Stimulated activated CD8-positive, alpha-beta memory T cell treated with anti-CD3 and anti-CD28 coated beads, Interleukin-15, amount 100 ng/mL, for 4 hours (primary cell): ENCODE measurements at places on chromosomes 5 and 9.

DNA sequence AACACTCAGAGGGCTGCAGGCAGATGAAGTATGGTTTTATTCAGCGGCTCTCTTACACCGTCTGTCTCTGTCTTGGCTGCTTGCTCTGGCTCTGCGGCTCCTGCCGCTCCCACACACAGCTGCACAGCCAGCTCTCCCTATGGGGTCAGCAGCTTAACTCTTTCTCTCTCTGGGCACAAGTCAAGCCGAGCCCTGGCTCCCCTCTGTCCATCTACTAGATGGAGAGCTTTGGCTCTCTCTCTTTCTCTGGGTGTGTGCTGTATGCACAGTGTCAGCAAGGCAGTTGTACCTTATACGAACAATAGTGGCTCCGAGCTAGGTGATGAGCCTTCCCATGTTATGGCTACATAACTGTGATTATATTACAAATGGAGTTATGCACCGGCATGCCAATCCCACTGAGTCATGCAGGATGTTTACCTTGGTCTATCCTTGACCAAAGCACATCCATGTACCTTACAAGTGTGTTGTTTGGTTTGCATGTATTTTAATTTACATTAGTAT lies 19.3 kb upstream of the PPP2CA start:
- no peak for DNase-seq

- DNase-seq = no peak
Observed at GRCh38 chr5:92518318-92518904, 1062.6 kb downstream of the NR2F1-AS1 start.

DNA sequence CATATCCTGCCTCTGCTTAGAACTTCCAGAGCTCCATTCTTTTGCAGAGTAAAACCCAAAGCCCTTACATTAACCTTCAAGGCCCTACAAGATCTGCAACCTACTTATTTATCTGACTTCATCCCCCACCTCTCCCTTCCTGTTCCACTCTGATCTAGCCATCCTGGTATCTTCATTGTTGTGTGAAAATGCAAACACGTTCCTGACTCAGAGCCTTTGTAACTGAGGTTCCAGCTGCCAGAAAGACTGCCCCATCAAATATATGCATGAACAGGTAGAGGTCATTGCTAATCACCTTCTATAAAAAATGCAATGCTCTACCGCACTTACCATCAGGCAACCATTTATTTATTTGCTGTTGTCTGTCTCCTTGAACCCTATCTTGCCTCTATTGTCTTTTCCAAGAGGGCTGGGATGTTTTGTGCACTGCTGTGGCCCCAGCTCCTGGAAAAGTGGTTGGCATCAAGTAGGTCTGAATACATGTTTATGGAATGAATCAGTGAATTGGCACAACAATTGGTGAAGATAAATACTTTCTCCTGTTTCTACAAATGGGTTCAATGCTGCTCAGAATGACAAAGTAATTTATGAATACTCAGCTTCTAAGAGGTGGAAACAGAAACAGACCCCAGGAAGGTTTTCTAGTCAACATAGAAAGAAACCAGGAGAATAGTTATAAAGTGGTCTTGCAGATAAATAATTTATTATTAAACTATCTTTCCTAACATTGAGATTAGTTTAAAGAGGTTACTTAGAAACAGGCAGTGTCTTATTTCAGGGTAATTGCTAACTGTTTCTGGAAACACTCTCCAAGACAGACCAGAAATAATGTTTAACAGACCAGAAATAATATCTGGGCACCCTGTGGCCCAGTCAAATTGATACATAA lies 230.6 kb upstream of the CD180 start:
- DNase-seq = no peak

- no peak for DNase-seq
Observed at GRCh38 chr5:127170918-127171600, 97.8 kb upstream of the C5orf63 start.

DNA sequence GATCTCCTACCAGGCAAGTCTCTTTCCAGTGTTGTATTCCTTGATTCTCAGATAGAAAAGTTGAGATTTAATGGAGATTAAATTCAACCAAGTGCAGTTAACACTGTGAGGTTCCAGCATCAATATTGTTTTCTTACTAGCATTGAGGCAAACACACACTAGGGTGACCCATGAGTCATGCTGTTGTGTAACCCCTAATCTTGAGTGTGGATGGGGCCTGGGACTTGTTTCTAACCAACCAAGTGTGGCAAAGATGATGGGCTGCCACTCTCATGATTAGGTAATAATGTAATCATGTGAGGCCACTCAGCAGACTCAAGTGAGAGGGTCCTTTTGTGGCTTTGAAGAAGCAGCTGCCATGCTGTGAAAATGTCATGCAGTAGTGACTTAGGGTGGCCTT lies 394.2 kb downstream of the IRX2 start:
- DNase-seq = no peak

DNA sequence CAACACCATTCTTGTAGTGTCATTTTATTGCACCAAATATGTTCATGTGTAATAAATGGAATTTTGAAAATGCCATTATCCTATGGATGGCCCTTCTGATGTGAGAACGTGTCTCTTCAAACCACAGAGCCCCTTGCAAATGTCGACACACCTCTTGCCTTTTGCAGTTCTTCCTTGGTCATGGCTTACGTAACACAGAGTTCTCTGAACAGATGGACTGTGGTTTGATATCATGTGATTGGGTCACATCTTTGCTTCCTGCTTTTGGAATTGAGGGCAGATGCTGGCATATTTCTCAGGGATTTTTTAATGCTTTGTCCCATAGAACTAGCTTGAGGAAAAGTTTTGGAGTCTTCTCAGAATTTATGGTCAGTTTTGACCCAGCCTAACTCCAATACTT lies 4.6 kb downstream of the TGFBR1 start:
- no peak for DNase-seq

- no peak for DNase-seq
Observed at GRCh38 chr5:170571875-170572852, 68.3 kb downstream of the KCNIP1 start.

- DNase-seq = no peak
Observed at GRCh38 chr9:126430124-126430523, 103.5 kb downstream of the MVB12B start.

GRCh38 chr9:136826703-136827582 lies 15.3 kb upstream of the AJM1 start:
- no peak for DNase-seq

DNA sequence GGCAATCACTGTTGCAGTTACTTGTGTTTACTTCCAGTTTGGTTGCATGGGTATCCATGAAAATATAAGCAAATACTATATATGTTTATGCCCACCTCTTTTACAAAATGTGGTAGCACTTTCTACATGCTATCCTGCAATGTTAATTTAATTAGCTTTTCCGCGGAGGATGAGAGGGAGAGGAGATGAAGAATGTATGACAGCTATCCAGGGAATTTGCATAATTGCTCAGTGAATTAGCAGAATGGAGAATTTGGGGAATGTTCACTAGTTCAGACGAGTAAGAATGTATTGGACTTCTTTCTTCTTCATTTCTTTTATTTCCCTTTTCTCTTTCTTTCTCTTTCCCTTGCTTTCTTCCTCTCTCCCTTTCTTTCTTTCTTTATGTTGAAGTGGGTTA lies 140.7 kb upstream of the SLC28A3 start:
- DNase-seq = no peak

DNA sequence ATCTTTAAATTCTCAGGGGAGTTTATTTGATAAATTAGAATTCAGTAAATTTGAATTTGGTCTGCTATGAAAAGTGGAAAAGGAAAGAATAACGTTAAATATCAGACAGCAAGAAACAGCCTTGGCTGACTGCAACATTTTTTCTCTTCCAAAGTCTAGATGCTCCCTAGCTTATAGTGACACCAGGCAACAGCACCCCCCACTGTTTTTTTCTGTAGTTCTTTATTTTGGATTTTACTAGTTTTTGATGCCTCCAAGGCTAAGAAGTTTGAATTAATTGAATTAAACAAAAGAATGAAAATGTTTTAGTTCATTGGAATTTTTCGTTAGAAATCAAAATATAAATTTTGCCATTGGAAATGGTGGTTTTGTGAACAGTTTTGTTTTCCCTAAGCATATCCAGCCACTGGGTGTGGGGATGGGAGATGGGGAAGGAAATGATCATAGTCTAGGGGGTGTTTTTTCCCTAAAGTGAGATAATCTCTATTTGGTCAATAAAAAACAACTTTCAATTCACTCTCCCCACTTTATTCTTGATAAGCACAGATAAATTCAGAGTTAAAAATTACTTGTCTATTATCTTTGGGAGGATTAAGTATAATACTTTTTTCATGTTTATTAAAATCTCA lies 199.3 kb upstream of the CD180 start:
- no peak for DNase-seq

DNA sequence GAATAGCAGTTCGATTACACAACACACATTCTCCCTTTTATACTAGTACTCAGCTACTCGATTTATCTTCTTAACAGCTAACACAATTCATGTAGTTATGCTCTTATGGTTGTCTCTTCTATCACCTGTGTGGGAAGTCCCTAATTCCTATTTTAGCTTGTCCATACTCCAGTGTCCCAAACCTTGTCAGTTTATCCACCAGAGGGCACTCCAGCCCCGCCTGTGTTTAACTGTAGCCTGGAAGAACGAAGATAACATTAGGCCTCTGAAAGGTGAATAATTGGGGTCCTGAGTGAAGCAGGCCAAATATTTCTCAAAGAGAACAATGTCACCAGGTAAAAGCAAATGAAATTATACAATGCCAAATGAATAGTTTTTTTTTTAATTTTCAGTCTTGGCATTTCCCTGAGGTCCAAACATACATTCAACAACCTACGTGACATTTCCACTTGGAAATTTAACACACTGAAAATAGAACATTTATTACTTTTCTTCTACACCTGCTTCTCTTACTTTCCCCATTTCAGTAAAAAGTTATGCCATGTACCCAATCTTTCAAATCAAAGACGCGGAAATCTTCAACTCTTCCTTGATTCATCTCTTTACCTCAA lies 560.7 kb downstream of the HTR1A start:
- DNase-seq = no peak

- DNase-seq = no peak
Observed at GRCh38 chr5:19241690-19242089, 746.3 kb downstream of the CDH18 start.

DNA sequence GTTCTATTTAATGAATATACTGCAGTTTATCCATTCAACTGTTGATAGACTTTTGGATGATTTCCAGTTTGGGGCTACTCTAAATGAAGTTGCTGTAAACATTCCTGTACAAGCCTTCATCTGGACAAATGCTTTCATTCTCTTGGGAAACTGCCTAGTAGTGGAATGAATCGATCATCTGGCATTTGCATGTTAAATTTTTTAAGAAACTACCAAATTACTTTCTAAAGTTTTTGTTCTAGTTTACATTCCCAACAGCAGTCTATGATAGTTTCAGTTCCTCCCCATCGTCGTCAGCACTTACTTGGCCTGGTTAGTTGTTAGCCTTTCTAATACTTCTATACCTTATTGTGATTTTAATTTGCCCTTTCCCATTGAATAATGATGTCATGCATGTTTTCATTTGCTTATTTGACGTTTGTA lies 306.3 kb downstream of the FER start:
- no peak for DNase-seq

DNA sequence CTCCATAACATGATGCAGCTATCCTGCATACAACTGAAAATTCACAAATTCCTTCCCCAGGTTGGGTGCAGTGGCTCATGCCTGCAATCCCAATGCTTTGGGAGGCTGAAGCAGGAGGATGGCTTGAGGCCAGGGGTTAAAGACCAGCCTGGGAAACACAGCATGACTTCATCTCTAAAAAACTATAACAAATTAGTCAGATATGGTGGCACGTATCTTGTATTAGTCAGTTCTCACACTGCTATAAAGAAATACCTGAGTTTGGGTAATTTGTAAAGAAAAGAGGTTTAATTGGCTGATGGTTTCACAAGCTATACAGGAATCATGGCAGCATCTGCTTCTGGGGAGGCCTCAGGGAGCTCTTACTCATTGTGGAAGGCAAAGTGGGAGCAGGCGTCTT lies 56.4 kb upstream of the DAPK1 start:
- no peak for DNase-seq

DNA sequence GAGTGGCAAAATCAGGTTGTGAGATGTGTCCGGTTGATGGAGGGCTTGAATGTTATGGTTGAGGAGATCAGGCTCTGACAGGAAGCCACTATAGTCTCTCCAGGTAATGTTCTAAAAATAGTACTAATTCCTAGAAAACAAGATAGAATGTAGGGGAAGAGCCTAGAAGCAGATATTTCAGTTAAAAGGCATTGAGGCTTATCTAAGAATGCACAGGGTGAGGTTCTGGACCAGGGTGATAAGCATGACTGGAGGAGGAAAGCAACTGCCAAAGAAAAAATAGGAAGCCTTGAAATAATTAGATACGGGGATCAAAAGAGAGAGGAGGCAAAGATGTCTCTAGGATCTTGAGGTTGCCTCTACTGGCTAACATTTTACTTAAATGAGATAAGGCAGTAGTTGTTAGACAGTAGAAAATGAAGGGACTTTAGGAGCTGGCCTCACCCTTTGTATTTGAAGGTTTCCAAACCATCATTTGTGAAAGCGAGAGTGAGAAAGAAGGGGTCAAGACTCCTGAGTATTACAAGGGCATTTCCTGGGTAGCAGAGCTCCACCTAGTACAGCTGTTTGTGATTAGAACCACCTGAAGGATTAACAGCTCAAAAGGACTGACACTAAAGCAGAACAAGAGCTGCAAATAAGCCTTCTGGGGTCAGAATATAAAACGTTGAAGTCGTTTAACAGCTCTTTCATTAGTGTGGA lies 15.4 kb upstream of the ARL15 start:
- no peak for DNase-seq

DNA sequence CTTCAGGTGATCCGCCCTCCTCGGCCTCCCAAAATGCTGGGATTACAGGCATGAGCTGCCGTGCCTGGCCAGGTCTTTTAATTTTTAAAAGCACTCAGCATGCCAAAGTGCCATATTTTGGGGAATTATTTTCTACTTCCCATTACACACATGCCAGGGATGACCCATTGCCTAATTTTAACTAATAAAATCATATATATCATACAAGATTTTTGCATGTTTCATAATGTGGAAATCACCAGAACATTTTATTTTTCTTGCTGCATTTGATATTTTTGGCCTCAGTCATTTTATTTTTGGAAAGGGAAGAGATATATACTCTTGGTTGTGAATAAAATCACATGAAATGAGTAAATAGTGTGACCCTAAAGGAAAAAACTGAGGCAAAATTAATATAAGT lies 45.3 kb upstream of the TENT2 start:
- no peak for DNase-seq

- no peak for DNase-seq
Observed at GRCh38 chr9:132216861-132217619, 55.2 kb downstream of the NTNG2 start.

- no peak for DNase-seq
Observed at GRCh38 chr5:125044491-125045282, 298.2 kb upstream of the ZNF608 start.

- DNase-seq = no peak
Observed at GRCh38 chr9:102456562-102456961, 538.6 kb upstream of the CYLC2 start.

DNA sequence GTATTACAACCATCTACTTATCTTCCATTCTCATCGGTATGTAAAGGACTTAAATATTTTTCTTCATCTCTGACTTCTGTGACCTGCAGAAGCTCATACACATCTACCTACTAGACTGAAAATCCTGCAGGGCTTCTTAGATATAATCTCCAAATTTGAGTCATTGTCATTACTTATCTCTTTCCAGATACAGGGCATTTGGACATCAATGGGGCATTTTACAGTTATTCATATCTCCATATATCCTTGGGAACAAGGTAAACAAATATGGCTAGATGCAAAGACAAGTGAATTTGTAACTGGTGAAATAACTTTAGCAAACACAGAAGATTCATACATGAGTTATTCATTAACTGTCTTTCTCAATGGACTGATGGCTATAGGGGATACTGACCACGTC lies 37.7 kb upstream of the IL7R start:
- DNase-seq = no peak
